ENCODE measurements at places on chromosomes 6 and 20.

DNA sequence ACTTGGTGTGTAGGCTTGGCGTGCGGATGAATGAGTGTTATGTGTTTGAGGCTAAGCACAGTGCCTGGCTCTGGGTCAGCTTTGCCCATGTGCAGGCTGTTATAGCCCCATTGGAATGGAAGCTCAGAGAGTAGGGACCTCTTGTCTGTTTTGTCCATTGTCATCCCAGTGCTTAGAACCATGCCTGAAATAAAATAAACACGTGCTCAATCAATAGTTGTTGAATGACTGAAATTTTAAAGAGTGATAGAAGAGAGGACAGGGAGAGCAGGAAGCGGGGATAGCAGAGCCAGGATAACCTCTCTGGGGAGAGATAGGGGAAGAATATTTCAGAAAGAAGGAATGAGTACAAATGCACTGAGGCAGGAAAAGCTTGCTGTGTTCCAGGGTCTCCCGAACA is 263.9 kb downstream of the HIVEP2 start:
- no peak for DNase-seq

GRCh38 chr6:6584310-6585002 is 4.1 kb upstream of the LY86 start:
- no peak for DNase-seq

- DNase-seq, result no peak
These were observed 25.3 kb upstream of the CSNK2A1 start for GRCh38 chr20:568673-569415.

DNA sequence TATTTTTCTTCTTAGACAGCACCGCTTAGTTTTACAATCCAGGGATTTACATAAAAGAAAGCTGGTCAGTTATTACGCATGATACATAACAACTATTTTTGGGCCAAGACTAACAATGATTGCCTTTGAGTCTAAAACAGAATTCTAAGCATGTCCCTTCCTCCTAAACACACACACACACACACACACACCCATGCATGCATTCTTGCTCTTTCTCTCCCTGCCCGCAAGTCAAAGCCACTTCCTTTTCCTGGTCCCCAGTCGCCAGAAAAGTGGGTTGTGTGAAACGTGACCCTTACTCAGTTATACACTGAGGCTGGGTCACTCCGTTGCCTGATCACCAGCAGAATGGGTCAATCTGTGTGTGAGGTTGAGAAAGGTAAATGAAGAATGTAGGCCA is 31.4 kb downstream of the FYN start:
- DNase-seq, result no peak

DNA sequence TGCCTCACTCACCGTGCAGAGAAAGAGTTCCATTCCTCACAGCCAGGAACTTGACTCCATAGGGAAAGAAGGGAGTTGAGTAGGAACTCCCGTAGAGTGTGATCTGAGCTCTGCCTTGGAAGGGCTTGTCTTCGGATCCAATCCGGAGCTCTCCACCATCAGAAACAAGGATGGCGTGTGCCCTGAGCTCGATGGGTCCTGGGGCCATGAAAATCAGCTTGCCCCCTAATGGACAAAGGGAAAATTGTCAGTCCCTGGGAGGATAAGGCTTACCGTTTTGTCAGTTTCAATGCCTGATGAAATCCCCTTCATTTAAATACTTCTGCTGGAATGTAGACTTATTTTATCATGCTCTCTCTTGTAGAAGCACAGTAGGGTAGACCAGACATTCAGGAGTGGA is 153.3 kb downstream of the PKHD1 start:
- peak; percentile 3 for DNase-seq

DNA sequence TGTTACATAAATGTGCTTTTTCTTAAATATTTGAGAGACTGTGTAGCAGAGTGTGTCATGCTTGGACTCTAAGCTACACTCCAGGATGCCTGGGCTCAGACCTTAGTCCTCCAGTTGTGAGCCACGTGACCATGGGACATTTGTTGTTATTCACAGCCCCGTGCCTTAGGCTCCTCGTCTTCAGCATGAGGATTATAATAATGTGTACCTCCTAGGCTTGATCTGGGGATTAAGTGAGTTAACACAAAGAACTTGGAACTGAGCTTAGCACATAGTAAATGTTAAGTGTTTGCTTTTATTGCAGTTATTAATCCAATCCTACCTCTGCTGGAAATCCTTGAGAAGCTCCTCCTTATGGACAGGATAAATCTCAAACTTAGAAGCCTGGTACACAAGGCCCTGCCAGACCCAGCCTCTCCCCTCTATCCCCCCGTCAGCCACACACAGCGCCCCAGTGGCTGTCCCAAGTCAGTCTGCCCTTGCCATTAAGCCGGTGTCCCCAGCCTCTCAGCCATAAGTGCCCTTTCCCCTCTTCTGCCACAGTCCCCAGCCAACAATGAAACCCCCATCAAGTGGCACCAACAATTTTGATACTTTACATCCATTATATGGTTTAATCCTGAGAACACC is 177.5 kb downstream of the TMEM242 start:
- DNase-seq, result no peak

DNA sequence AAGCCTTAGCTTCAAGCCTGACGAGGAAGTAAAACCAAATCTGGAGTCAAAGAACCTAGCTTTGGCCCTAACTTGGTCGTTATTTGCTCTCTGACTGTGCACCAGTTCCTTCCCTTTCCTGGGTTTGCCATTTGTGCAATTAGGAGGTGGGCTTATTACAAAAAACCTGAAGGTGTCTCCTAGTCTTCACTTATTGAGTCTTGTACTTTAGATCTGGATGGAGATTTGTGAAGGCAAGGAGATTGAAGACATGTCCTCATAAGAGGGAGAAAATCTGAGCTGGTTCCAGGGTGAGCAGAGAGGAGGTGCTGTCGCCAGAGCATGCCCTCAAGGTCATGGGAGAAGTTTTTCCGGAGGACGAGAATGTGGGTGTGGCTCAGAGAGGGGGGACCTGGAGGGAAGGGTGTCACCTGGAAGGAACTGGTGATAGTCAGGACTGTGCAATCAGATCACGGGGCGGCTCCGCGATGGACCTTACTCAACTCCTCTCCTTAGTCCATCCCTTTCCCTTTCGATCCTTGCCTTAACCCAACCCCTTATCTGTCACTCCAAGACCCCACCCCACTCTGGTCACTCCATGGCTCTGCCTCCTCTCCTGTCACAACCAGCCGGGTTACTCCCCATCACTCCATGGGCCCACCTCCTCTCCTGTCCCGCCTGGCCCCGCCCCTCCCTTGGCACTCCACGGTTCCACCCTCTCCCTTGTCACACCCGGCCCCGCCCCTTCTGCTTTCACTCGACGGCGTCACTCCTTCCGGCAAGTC is 588 bp upstream of the ACSS2 start:
- DNase-seq, result no peak

DNA sequence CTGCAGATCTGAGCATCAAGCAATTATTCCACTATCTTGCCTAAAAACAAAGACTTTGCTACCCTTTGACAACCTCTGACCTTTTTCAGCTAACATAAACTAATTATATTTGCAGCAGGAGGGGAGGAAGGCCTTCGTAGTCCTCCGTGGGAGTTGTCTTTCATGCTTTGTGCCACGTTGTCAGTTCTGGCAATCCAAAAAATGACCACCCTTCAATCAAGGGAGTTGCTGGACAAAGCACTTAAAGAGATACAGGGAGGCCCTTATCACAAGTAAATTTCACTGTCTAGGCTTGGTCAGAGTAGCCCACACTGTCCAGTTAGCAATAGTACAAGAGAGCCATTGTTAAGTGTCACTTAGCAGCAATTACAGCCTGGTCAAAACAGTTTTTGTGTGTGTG is 578.9 kb downstream of the HAO1 start:
- no peak for DNase-seq

DNA sequence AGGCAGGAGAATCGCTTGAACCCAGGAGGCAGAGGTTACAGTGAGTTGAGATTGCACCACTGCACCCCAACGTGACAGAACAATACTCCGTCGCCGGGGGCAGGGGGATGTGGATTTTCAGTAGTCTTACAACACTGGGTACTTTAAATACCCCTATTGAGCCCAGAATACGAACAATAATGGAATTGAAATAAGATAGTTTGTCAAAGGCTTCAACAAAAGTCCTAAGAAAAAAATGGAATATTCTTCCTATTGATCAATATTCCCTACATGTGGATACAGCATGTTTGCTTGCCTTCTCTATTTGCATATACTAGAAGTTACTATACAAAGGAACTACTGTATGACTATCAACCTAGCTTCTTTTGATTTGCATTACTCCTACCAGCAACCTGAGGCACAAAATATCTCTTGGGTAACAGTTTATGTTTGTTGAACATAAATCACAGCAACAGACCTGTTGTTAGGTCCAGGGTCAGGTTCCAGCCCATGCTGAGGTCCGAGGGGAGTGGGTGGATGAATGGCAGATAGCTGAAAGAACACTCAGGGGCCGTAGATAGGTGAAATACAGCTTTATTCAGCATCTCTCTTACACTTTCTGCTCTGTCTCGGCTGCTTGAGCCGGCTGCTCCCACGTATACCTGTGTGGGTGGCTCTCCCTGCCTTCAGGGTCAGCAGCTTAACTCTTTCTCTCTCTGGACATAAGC is 23.8 kb downstream of the MAN1A1 start:
- no peak for DNase-seq
